Stimulated activated CD8-positive, alpha-beta memory T cell treated with anti-CD3 and anti-CD28 coated beads, Interleukin-7, amount 100 ng/mL, for 1 hour (primary cell): ENCODE measurements at places on chromosomes 6 and 20.

- no peak for DNase-seq
Measured at GRCh38 chr20:44010162-44010704, 95.6 kb downstream of the TOX2 start.

GRCh38 chr6:68826501-68826900 lies 191.4 kb downstream of the ADGRB3 start:
- DNase-seq, result no peak

DNA sequence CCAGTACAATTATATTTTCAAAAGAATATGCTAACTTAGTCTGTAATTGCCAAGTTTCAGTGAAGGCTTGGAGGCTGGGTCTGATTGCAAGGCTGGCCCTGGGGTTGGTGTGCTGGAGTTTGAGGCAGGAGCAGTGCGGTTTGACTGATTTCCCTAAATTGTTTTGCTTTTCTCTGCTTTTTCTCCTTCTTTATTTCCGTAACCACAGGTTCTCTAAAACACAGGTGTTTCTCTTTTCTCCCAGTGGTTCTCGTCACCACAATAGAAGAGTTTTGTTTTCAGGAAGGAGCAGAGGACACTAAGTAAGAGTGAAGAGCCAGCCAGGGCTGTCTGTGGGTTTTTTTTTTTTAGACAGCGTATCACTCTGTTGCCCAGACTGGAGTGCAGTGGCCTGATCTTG lies 8.2 kb upstream of the SNX9 start:
- DNase-seq, result no peak

- DNase-seq, result no peak
Measured at GRCh38 chr6:136927292-136927691, 5.2 kb downstream of the SLC35D3 start.

DNA sequence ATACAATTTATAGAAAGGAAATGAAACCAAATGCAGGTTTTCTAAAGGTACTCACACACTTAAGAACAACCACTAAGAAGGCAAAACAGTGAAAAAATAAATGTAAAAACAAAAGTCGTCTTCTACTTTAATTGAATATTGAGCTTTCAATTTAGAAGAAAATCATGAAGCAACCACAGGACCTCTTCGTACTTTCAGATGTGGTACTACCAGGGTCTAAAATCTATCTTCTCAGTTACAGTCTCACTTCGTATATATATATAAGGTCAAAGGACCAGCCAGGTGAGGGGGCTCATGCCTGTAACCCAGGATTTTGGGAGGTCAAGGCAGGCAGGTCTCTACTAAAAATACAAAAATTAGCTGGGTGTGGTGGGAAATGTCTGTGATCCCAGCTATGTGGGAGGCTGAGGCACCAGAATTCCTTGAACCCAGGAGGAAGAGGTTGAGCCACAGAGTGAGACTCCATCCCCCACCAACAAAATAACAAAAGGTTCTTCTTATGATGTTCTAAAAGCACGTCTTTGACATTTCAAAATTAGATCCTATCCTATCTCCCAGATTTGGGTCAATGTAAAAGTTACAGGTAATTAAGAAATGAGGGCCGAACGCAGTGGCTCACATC lies 12.5 kb downstream of the ROMO1 start:
- no peak for DNase-seq

DNA sequence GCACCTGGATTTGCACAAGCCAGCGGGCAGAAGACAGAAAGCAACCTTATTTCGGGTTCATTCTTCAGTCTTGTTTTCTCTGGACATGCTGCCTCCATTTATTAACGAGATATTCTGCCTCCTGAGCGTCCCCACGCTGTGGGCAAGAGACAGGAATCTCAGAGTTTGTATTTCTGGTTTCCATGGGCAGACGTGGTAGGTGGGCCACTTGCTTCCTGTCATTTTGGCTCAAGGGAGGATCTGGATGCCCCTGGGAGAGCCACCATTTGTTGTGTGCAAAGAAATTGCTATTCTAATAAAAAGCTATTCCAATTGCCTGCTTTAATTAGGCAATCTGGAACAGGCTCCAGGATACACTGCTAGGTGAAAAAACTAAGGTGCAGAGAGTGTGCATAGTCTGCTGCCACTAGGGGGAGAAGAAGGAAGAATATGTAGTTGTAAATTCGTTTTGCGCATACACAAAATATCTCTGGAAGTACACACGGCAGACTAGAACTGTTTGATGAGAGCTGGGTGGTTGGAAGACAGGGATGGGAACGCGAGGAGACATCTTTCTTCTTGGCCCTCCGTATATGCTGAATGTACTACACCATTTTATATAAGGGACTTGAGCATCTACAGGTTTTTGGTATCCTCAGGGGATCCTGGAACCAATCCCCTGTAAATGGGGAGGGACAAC lies 30.1 kb upstream of the SLC16A10 start:
- no peak for DNase-seq

DNA sequence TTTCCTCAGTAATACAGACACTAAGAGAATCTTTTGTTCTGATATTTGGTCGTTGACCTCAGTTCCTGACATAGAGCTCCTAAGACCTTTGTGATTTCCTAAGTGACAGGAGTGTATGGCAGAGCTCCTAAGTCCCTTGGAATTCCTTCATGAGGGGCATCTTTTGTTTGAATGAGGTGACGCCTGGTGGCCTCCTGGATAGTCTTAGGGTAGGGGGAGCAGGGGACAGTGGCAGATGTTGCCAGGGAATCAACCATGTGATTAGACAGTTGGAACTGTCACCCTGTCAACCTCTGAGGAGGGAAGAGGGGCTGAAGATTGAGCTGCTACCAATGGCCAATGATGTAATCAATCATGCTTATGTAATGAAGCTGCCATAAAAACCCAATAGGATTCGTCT lies 67.0 kb downstream of the DST start:
- DNase-seq, result no peak

- DNase-seq, result no peak
Measured at GRCh38 chr6:107275330-107275865, 160.1 kb upstream of the BEND3 start.

GRCh38 chr6:134590449-134590848 lies 272.5 kb upstream of the SGK1 start:
- DNase-seq, result no peak

DNA sequence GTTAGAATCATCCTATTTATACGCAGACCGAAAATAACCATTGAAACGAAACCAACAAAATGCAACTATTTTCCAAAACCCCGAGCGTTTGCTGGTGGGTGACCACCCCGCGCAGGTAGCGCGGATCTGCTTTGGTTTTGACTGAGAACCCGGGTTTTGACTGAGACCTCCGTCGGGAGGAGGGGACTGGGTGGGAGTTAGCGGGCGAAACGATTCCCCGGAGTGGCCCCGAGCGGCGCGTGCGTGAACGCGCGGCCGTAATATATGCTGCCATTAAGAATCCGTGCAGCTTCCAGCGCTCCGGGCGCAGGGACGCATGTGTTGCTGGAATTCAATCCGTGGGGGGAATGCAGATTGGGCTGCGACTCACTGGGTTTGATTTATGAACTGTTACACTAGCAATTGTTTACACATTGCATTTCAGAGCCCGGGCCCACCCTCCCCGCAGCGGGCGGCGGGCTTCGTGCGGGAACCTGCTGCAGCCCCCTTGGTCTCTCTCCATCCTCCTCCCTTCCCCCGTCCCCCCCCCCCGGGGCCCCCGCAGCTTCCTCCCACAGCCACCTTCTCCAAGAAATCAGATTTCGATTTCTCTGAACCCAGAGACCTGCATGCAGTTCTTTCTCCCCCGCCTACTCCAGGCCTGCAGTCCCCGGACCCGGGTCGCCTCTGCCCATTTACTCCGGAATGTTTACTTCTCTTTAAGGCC lies 9.9 kb downstream of the NRN1 start:
- no peak for DNase-seq
